ENCODE measurements at places on chromosomes 6 and 20. TPM values are rescaled to one million over a fixed set of nuclear protein-coding genes. Genes with fewer than 3 reads are reported as not detected.

DNA sequence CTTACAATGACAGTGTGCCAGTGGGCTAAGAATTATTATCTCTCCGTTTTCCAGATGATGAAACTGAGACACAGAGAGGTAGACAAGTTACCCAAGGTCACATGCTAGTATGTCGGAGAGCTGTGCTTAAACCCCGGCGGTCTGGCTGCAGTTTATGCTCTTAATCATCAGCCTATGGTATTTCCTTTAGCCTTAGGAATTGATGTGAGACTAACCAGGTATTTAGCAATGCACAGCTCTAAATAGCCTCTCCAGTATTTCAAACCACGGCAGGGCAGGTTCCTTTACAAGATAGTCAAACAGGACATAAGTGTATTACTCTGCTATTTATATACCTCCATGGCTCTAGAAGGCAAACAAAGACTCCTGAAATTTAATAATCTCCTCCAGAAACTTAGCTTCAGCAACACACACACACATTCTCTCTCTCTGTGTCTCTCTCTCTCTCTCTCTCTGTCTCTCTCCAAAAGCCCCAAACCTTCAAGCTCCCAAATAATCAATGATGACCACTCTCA is 142.0 kb upstream of the ZNF217 start:
- DNase-seq, result no peak

DNA sequence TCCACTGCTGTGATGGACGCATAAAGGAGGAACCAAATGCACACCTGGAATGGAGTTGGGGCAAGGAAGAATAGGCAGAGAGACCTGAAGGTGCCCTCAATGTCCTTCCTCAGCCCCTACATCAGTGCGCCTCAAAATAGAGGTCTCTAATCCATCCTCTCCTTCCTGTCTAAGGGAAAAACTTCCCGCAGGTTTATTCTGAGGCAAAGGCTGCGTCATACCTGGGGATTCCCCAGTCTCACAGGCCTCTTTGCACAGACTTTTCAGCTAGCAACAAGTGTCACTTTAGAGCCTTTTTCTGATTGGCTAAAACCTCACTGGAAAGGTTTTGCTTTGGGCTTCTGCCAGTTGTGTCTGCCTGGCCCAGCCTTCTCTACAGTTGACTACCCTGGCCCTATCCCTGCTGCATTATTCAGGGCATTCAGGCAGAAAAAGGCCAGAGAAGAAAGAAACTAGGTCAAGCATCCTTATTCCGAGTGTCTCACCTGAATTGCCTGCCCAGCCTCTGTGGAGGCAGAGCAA is 1.8 kb upstream of the HLA-DQB1 start:
- DNase-seq, result peak; percentile 92

The DEF6 gene
- polyA plus RNA-seq, result 172 TPM

GRCh38 chr6:125668071-125668470 is 81.4 kb upstream of the HEY2 start:
- DNase-seq, result no peak

DNA sequence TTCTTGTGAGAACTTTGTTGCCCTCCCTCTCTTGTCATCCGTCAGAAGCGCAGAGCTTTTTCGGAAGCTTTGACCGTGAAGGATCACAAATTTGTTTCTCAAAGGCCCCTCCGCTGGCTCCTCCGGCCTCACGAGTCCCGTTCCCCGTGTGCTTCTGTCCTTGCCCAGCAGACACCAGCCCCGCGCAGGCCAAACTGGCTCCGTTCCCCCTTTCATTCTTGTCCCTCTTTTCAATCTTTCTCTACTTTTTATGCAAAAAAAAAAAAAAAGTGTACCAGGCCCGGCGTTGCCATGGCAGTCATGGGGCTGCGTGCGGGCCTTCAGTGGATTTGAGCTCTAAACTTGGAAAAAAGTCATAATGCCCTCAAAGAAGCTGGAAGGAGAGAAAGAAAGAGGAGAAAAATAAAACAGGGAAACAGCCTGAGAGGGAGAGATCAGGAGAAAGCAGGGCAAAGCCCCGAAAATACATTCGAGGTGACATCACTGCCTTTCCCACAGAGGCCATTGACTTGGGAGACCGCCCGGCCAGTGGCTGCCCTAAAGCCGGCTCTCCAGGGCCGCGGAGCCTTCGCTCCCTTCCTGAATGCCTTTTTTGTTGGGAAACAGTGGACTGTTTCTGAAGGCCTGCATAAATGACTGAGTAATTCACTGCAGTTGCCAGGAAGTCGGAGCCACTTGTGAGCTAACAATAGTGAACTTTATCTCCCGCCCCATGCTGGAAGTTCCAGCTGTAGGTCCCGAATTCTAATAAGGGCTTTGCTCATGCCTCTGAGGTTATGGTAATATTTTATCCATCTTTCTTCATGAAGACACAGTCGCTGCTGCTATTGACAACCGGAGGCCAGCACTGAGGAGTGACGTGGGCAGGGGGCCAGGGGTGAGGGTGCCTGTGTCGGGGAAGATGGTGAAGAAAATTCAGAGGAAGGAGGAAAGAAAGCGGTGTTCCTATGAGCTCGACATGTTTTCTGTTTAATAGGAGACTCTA is 670.9 kb downstream of the QKI start:
- DNase-seq, result no peak

The SEL1L2 gene
- polyA plus RNA-seq, result not detected

- DNase-seq, result no peak
Measured at GRCh38 chr20:60254901-60255411, 296.7 kb downstream of the CDH26 start.
